ENCODE measurements at places on chromosomes 1 and 21.

DNA sequence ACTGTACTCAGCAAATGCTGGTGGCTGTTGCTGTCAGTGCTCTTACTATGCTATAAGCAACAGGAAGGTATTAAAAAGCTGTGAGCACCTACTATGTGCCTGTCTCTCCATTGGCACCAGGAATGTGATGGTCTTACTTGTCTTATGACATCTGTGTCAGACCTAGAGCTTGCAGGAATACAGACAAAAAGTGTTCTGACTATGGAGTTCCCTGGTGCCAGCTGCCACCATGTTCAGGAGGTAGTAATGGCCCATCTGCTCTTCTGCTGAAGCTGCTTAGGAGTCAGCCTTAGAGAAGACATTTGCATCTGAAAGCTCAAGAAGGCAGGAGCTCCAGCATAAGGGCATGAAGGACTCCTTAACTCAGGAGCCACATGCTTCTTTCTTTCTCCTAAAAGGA, 52.3 kb downstream of the MAB21L3 start:
- no peak for DNase-seq

GRCh38 chr21:31732597-31733550, 956 bp upstream of the SCAF4 start:
- DNase-seq, result peak; percentile 33

GRCh38 chr1:207990876-207991582, 80.1 kb upstream of the CD34 start:
- no peak for DNase-seq

DNA sequence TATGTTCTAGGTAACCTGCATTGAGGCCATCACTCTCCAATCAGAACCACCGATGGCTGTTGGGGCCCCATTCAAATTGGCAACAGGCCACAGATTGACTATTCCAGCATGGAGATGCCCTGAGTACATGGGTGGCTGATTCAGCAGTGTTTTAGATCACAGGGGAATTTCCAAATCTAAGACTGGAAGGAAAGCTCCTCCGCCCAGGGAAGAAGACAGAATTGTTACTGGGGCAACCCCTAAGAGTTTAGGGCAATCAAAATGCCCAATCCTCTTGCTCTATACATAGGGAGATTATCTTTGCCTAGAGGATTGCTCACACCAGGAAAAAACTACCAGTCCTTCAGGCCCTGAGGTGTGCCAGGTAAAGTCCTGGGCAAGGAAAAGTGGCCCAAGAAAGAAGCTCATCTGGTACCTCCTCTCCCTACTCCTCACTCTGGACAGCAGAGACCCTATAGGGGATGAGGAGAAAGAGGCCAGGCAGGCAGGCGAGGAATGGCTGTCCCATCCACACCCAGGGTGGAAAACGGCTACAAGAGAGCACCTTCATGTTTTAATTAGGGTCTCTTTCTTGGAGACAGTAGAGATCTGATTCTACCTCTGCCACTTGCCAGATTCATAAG, 5.8 kb downstream of the S100A8 start:
- no peak for DNase-seq

GRCh38 chr1:29521811-29522580, 285.7 kb downstream of the PTPRU start:
- DNase-seq, result no peak

- DNase-seq, result peak; percentile 42
These were observed 816 bp downstream of the IL6R start for GRCh38 chr1:154405747-154406571.

DNA sequence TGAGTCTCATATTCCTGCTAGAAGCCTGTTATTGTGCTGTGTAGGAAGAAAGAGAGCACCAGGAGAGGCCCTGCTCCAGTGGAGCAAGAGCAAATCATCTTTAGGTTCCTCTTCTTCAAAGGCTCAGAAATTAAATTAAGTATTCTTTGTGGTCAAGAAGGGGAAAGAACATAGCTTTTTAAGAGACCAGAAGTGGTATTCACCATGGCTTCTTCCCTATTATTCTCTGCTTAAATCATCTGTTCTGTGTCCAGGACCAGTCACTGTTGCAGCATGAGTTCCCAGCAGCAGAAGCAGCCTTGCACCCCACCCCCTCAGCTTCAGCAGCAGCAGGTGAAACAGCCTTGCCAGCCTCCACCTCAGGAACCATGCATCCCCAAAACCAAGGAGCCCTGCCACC, 1.1 kb downstream of the SPRR1B start:
- no peak for DNase-seq

- DNase-seq, result no peak
These were observed 16.2 kb upstream of the PDXK start for GRCh38 chr21:43702785-43703034.

DNA sequence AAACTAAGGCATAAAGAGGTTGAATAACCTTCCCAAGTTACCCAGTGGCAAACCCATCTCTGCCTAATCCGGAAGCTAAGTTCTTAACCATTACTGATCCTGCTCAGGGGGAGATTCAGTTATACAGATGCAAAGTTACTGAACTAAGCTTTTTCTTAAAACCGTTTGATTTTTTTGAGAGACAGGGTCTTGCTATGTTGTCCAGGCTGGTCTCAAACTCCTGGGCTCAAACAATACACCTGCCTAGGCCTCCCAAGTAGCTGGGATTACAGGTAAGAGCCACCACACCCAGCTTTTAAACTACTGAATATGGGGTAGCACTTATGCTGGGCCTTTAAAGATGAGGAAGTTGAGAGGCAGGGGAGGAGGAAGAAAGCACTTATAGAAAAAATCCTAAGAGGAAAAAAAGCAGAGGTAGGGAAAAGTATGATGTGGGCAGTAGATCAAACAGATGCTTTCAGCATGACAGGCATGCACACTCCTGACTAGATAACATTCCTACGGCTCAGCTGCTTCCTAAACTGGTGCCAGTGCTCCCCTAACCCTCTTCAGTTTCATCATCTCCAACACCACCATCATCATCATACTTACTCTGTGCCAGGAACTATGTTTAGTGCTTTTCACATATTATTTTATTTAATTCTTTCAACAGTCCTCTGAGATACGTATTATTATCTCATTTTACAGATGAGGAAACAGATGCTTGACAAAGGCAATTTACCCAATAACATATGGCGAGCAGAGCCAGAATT, 5.8 kb downstream of the PAFAH2 start:
- DNase-seq, result no peak

- DNase-seq, result peak; percentile 56
These were observed 5.2 kb upstream of the ERRFI1 start for GRCh38 chr1:8031176-8031785.

GRCh38 chr1:167752219-167752985, 30.6 kb downstream of the MPZL1 start:
- no peak for DNase-seq

GRCh38 chr1:99327357-99327756, 63.1 kb downstream of the PLPPR4 start:
- no peak for DNase-seq

DNA sequence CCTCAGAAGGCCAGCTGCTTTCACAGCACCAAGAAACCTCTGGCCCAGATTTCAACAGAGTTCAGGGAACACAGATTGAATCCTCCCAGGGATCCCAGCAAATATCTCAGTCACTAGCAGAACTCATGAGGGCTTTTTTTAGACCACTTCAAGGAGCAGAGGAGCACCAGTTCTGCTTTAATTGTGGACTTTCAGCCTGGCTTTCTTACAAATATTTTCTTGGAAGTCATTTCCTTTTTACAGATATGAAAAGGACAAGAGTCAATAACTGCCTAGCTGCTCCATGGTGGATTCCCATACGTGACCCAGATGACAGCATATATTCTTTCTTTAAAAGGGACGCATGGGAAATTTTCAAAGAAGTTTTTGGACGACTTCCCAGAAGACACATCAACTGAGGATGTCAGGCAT, 6.4 kb upstream of the LRRC8B start:
- no peak for DNase-seq

DNA sequence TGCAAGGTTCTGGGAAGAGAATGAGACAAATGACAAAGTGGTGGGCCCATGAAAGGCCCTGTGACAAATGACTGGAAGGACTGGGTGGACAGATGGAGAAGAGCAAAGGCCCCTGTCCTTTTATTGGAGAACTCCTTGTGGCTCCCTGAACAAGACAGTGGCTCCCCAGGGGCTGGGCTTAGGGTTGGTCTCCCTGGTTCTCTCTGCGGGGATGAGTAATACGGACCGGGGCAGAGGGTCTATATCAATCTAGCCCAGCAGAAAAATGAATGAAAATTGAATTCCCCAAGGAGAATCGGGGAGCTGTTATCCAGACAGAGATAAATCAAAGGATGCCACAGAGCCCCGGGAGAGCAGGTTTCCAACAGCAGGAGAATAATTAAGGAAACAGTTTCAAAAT, 5.2 kb upstream of the LHX4 start:
- no peak for DNase-seq

DNA sequence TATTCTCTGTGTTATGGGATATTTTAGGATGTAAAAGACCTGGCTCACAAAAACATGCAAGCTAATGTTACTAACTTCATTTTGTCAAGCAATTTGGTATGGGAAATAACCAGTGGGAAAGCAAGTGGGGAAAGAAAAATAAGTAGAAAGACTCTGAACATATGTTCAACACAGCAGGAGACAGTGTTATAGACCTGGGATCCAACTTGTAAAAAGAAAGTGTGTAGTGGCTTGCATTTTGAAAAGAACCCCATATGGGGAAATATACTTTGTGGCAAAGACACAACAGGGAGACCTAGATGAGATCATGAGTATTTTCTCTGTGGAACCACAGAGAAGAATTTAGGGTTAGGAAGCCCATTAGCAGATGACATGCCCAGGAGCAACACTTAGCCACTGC, 212.7 kb upstream of the NRIP1 start:
- DNase-seq, result no peak

- no peak for DNase-seq
These were observed 37.4 kb downstream of the ZNF496 start for GRCh38 chr1:247294282-247294681.

DNA sequence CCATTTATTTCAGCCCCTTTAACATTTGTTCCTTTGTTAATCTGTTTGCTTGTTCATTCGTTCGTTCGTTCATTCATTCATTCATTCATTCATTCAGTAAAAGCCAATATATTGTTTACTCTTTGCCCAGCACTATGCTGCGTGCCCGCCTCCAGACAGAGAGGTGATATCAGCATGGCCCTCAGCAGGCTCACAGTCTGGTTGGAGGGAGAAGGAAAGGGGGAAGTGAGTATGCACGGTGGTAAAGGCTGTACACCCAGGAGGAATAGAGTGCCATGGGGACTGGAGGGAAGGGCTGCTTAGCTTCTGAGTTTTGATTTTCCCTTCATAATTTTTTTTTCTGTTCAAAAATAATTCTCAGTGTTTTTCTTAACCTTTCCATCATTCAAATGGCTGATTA, 144.7 kb downstream of the NOS1AP start:
- DNase-seq, result no peak

DNA sequence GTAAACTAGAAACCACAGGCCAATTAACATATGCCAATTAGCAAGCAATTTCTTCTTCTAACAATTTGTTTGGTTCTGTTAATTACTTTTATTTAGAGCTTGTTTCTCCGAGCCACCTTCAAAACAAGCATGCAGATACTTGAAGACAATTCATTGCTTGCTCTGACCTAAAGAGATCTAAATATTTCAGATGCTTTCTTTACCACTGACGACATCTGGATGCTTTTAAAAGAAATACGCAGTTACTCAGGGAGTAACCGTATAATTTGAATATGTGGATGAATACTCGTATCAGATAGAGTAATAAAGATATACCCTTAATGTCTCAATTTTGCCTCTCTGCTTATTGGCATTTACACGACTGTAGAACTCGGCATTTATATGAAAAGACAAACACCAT, 390.0 kb downstream of the DISC1 start:
- DNase-seq, result no peak

DNA sequence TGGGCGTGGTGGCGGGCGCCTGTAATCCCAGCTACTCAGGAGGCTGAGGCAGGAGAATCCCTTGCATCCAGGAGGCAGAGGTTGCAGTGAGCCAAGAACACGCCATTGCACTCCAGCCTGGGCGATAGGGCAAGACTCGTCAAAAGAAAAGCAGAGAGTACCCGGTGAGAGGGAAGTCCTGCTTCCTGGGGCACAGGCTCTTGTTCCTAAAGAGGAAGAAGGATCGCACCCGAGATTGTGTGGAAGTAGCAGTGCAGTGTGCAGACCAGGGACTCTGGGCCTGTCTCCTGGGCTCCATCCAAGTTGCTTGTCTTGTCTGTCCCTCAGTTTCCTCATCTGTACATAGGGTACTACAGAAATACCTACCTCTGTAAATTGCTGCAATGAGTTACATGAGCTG, 29.6 kb downstream of the NBPF3 start:
- no peak for DNase-seq

GRCh38 chr1:64896551-64896950, 69.8 kb downstream of the JAK1 start:
- DNase-seq, result no peak

DNA sequence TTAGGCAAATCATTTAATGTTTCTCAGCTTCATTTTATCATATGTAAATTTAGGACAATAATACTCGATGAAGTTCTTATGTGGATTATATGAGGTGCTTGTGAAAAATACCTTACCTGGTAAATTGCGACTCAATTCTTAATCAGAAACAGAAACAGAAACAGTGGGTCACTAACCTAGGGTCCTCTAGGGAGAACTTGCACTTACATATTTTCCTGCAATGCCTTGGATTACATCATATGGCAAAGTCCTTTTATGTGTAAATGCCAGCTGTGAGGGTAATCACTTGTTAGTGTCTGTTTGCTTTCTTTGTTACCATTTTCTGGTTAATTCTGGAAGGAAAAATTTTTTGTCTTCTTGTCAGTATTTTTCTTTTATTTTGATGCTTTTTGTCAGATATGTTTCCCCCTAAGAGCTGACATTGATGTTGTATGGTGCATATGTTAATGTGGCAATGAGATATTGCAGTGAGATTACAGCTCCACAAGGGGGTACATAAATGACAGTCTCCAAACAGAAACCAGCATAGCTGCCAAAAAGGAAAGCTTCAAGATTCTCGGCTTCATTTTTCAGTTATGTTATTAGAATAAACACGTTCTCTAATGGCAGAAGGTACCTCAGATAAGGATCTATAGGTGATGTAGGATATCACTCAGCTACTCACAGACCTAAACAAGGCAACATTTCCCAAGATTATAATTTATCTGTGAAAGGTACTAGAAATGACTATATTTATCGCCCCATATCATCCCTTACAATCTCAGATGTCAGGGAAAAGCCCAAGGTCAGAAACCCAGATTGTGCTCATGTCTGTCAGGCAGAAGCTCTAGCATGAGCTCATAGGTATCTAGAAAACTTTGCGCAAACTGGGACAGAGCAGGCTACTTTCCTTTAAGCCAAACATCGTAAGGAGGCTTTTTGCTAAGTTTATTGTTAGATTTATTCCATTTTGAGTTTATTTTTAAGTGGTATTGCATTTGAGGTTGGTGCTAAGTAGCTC, 119.9 kb downstream of the FASLG start:
- DNase-seq, result peak; percentile 31

GRCh38 chr21:37199057-37199924, 67.8 kb downstream of the VPS26C start:
- DNase-seq, result no peak

DNA sequence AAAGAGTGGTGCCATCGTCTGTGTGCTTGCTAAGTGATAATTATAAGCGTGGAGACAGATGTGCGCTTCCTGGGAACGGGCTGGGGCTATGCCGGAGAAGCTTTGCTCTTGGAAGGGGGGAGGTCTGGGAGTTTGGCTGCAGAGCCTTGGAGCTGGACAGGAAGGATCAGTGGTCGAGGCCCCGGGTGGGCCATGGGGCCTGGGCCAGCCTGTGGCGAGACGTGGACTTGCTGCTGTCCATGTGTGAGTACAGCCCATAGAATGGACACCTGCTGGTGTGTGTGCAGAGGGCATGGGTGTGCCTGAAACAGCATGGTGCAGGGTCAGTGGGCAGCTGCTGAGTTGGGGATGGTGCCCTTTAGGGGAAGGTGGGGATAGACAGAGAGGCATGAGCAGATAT, 121.3 kb downstream of the PCBP3 start:
- no peak for DNase-seq

GRCh38 chr1:215285013-215285800, 202.7 kb downstream of the KCNK2 start:
- DNase-seq, result no peak

All from CD4-positive, alpha-beta T cell treated with Interleukin-4 for 4 hours (primary cell).